NCI-H526 treated with DMSO at 0.1 percent for 48 hours (cell line): ENCODE measurements at places on chromosomes 5 and 9.
A peak's percentile ranks its signal among the peaks of the same experiment; 100 is the strongest.

DNA sequence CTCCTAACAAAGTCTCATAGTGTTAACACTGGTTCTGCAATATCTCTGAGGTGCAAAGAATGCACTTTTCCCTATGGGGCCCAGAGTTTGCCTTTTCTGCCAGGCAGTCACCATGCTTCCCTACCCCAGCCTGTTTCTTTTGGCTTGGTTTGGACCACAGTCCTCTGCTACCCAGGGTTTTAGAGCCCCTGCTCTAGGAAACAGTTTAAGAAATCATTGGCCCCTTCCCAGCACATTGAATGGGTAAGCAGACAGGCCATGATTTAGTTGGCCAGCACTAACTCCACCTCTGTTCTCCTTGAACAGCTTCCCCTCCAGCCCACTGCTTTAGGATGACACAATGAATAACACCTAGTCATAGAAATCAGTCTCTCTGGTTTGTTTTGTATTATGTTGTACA is 73.2 kb downstream of the UBAP1 start:
- DNase-seq, result no peak

DNA sequence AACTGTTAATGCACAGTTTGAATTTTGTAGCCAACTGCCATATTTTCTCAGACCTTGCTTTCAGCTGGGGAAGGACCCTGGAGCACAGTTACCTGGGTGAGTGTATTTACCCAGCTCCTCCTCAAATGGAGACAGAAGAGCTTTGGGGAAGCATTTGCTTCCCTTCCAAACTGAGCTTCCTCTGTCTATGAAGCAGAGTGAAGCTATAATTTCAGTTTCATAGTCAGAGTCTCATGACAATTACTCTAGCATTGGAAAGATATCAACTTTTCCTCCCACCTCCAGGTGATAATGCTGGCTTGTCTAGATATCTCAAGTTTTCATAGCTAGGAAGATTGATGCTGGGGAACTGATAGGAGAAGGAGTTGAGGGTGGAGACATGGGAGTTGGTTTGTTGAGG is 406.4 kb upstream of the CLINT1 start:
- DNase-seq, result no peak

- DNase-seq, result no peak
Measured at GRCh38 chr5:82984786-82985735, 92.1 kb downstream of the TMEM167A start.

DNA sequence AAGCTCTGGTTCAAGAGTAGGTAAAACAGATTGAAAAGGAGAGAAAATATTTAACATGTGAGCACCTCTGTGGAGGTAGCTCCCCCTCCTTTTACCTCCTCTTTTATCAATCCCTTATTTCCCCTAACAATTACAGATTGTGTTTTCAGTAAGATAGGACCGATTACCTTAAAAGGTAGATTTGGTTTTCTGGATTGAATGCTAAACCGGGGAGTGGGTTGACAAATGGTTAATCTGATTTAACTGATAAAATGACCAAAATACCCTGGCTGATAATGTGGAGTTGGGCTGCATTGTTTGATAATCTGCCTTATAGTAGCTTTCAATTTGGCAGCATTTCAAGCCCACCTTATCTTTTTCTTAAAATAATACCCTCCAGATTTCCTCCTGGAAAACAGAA is 83.9 kb downstream of the EGFLAM start:
- DNase-seq, result no peak

GRCh38 chr5:132773114-132773513 is 3.9 kb downstream of the SEPTIN8 start:
- DNase-seq, result no peak

DNA sequence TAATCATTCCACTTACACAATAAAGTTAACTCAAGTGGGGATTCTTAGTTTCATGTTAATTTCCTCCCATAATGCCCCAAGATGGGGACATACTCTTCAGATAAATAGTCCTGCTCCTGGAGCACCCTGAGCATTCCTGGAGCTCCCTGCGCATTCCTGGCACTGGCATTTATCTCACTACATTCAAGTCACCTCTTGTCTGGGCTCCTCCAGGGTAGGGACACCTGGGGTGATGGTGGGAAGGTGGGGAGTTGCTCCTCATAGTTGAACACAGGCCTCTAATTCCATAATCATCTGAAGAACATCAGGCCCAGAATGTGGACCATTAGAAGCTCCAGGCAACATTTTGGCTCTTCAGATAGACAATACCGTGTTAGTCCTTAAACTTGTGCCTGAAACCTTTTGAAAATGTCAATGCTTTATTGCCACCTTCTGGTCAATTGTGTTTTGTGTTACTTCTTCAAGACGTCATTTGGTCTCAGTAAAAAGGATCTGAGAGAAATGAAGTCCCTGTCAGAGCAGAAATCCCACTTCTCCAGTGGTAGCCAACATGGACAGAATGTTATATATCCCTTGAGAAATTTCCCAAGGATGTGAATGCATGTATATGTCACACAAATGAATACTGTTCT is 14.2 kb upstream of the AGGF1 start:
- no peak for DNase-seq

DNA sequence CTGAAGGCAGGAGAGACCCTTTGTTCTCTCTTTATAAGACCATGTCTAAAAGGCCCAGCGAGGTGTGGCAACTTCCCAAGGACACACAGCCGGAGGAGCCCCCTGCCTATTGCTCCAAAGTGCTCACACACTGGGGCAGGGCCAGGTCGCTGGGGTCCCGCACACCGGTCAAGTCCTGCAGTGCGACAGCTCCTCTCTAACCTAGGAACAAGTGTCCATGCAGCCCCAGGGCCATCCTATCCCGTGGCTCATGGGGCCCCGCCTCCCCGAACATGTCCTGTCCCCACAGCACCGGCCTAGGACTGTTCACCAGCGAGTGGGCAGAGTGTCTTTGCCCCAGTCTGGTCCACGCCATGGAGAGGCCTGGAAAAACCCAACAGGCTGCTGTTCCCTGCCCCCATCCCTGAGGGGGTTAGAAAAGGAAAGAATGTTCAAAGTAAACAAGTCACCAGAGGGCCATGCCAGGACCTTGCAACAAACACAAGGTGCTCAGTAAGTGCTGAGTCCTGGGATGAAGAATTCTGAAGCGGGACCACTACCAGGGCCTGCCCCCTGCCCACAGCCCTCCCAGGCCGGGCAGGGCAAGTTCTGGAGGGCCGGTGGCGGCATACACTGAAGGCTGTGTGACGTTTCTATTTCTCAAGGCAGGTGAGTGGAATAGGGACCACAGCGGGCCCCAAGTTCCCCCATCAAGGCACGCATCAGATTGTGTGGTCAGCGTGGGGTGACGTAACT is 938 bp downstream of the NINJ1 start:
- DNase-seq, result no peak

DNA sequence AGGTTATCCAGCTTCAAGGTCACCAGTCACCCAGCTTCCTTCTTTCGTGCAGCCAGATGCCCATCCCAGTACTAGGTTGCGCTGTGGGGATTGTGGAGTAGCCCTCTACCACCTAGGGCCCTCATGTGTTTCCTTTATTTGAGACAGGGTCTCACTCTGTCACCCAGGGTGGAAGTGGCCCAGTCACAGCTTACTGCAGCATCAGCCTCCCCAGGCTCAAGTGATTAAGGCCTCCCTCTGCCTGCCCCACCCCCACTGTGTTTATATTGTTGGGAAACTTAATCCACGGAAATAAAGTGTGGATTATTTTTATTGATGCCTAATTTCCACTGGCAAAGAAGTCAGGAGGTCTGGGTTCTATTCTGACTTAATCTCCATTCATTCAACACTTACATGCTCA is 4.3 kb downstream of the IL17B start:
- DNase-seq, result no peak

DNA sequence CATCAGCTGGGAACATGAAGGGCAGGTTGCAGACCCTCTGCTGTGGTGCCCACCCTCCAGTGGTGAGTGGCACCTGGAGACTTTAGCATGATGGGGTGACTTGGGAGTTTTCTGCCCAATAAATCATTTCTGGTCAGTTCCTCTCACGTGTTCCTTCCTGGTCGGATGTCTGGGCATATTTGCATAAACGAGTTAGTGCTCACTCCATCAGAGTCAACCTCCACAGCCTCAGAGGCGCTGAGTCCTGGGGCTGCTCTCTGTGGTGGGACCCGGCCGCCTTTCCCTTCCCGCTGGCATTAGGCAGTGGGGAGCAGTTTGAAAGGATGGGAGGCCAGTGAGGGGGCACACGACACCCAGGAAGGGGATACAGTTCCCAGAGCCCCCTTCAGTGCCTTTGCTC is 114.0 kb upstream of the FCN2 start:
- DNase-seq, result no peak

DNA sequence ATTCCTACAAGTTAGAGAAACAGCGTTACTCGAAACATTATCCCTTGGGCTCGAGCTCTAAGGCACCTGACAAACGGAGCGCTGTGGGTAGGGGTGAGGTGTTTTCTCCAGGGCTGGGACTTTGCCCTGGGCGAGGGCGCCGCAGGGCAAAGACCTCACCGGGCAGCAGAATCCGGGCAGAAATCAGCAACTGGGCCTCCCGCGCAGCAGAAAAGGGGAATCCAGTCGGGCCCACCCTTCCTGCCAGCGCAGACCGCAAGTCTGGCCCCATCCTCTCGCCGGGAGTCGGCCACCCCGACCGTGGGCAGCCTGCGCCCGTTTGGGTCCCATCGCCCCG is 430 bp upstream of the MSH3 start:
- DNase-seq, result no peak

DNA sequence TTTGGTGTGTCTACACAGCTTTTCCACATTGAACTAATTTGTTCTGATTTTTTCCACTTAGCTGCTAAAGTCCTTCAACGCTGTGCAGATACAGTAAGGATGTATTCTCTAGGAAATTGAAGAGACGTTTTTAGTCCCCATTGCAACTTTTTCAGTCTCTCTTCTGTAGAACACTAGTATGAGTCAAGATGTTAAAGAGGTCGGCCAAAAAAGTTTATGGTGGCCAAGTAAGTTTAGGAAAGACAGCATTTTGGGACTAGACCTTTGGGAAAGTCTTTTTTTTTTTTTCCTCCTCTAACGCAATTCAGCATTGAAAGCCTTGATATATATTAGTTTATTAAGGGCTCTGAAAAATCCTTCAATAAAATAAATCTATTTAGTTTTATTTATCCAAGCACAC is 243.5 kb upstream of the FBXL7 start:
- no peak for DNase-seq

GRCh38 chr5:9105851-9106250 is 440.0 kb downstream of the SEMA5A start:
- DNase-seq, result no peak

DNA sequence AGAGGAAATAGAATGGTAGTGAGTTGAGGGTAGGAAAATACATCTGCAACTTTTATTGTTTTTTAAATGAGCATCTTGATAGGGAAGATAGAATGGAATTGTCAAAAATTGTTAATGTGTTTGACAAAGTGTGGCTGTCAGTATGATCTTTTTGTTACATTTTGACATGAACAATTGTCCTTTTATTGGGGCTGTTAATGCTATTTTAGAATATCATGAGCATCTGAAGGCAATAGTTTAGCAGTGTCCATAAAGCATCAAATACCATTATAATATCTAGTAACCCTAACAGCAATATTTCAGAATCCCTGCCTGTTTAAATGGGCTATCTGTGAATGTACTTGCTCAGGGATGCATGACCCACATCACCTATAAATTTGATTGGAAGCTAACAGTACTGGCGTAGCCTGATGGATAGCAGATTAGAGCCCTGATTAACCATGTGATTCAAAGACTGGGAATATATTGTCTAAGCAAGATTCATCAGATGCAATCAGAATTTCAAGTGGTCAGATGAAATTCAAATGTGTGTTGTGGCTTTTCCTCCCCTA is 37.8 kb downstream of the TLE4 start:
- DNase-seq, result no peak

DNA sequence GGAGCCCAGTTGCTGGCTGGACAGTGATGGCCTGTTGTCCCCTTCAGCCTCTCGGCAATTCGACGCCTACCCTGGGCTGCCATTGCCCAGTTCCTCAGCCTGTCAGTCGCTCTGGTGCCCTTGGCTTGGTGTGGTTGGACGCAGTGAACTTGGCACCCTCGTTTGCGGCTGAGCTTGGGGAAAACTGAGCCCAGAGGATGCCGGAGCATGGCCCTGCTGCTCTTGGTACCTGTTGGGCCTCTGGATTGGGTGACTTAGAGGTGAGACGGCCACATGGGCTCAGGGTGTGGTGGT is 16.5 kb downstream of the WNK2 start:
- no peak for DNase-seq

DNA sequence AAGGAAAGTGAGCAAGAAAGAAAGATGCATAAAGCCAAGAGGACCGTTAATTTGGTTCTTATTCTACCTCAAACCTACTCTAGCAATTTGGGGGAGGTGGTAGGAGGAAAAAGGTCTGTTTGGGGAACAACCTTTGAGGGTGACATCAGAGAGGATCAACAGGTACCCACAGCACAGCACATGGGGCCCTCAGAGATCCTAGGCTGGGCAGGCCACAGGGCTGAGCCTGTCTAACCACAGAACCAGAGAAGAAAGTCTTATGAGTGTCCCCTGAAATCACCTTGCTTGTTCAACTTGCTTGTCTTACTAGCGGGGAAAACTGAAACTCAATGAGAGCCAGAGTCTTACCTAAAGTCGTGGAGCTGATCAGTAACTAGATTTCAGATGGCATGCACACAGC is 385.2 kb downstream of the SPOCK1 start:
- DNase-seq, result no peak

GRCh38 chr9:88364706-88365105 is 23.5 kb upstream of the SPIN1 start:
- DNase-seq, result no peak

GRCh38 chr9:137150617-137151457 is 11.9 kb downstream of the GRIN1 start:
- peak; percentile 88 for DNase-seq

GRCh38 chr5:103444333-103445038 is 118.1 kb downstream of the NUDT12 start:
- DNase-seq, result no peak

DNA sequence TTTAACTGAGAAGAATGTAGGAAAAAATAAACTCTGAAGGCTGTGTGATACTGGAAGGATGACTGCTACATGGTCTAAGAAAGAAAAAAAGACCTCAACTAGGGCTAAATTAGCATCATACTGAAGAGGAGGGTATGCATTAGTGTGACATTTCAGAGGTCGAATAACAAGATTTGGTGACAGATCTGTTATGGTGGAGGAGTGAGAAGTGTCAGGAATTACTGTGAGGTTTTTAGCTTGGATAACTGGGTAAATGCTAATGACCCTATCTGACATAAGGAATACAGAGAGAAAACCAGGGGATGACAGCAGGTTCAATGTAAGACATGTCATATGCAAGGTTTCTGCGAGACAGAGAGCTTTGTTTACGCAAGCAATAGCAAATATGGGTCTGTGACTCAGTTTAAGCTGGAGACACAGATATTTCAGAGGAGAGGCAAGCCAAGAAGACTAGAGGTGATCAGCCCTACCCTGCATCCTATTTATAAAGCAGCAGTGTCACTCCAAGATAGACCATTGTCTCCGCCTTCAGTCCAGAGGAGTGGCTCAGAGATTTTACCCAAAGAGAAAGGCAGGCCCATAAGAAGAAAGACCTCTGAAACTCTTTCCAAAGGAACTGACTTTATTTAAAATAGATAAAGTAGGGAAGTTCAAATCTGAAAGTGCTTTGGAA is 44.3 kb downstream of the FBN2 start:
- no peak for DNase-seq

DNA sequence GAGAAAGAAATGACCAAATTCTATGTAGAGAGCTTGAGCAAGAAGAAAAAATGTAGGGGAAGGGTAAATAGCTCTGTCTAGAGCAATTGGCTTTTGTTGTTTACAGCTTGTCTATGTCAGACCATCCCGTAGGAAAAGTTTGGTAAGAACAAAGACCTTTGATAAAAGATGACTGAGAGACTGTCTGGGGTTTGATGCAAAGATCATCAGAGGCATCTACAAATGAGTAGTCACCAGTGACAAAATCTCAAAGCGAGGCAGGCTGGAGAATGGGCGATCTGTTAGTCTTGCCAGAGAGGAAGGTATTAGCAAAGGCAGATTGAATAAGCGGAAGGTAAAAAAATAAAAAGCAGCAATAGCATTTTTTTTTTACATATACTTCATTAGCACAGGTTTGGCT is 125.0 kb upstream of the RASGRF2 start:
- no peak for DNase-seq
